ENCODE measurements at places on chromosomes 16 and 17. TPM values are rescaled to one million over a fixed set of nuclear protein-coding genes. Genes with fewer than 3 reads are reported as not detected.

Gene CCL7
- not detected for polyA plus RNA-seq

Gene NPIPA1
- polyA plus RNA-seq, result 0.42 TPM

Gene RNF157
- 3.5 TPM for polyA plus RNA-seq

Gene KRTAP9-8
- not detected for polyA plus RNA-seq

Gene SRCIN1
- polyA plus RNA-seq, result not detected

Gene OR1A1
- not detected for polyA plus RNA-seq

Gene NPIPA3
- polyA plus RNA-seq, result not detected

Gene IRF8
- polyA plus RNA-seq, result 3.8 TPM

Gene MMP28
- polyA plus RNA-seq, result 0.80 TPM

Gene RBFOX1
- polyA plus RNA-seq, result not detected

Gene CDRT15
- not detected for polyA plus RNA-seq

Gene TAOK2
- 2.9 TPM for polyA plus RNA-seq

Gene LGALS9B
- polyA plus RNA-seq, result not detected

Gene PLCG2
- polyA plus RNA-seq, result 0.59 TPM

Gene CCL3
- polyA plus RNA-seq, result not detected

Gene MIS12
- polyA plus RNA-seq, result 9.8 TPM

Gene EPX
- not detected for polyA plus RNA-seq

Gene CCR7
- 351 TPM for polyA plus RNA-seq

Gene SLC5A2
- polyA plus RNA-seq, result 1.3 TPM

Gene SYT17
- 0.25 TPM for polyA plus RNA-seq

Gene KRTAP4-6
- polyA plus RNA-seq, result not detected

Gene HS3ST3A1
- polyA plus RNA-seq, result 1.8 TPM

Gene DHX40
- 22.5 TPM for polyA plus RNA-seq

Gene SLC13A2
- polyA plus RNA-seq, result not detected

Gene ZDHHC1
- polyA plus RNA-seq, result 0.60 TPM

Gene ACSM3
- polyA plus RNA-seq, result 3.2 TPM

Gene SDR42E2
- polyA plus RNA-seq, result 1.3 TPM

Gene TEX14
- not detected for polyA plus RNA-seq

Gene FBXL16
- polyA plus RNA-seq, result 10.5 TPM

Gene PITPNC1
- polyA plus RNA-seq, result 38.5 TPM

Gene VTN
- polyA plus RNA-seq, result not detected

All from CD4-positive, CD25-positive, alpha-beta regulatory T cell (primary cell).